ENCODE measurements at places on chromosomes 6 and 20. TPM values are rescaled to one million over a fixed set of nuclear protein-coding genes. Genes with fewer than 3 reads are reported as not detected.

- DNase-seq, result no peak
- H3K27ac ChIP-seq, result no peak overlapping the region
- H3K36me3 ChIP-seq, result no peaks in the 10 kb centered on the region
- H3K4me1 ChIP-seq, result peaks cover 11% of the 10 kb centered on the region
- no peak overlapping the region for H3K4me3 ChIP-seq
Measured at GRCh38 chr20:45094864-45095574, 5.9 kb downstream of the KCNS1 start.

DNA sequence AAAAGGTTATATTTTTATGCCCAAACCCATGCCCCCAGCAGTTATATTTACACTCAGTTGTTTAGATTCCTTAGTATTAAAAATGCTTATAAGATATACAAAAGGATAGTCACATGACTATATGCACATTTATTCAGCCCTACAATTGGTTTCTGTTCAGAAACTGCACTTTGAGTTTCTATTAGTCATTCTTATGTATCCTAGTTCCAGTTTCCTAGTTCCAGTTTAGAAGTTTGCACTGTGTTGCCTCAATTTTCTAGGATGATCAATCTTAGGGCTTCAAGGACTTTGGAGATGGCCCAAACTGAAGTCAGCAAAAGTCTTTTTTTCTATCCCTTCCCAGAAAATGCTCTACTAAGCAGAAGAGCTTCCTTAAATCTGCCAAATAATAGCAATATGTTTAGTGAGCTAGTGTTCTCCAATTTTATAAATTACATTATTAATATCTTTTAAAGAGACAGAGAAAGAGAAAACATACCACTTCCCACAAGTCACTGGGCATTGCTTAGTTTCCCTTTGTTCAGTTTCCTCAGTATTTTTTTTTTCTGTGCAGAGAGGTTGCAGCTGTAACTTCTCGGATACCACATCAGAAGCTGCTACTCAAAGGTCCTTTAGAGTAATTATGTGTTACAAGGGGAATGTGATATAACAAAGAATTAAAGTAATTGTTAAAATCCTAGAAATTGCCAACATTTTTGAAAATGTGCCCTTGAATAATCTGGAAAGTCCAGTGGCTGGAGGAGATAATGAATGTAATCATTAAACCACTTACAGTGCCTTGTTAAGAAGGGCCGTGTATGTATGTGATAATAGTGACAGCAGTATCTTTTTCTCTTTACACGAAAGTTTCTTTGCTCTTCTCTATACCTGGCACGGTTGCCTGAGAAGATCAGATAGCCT, 138.8 kb downstream of the KHDRBS2 start:
- H3K4me3 ChIP-seq, result no peak overlapping the region
- H3K27me3 ChIP-seq, result no peaks in the 10 kb centered on the region
- H3K36me3 ChIP-seq, result no peaks in the 10 kb centered on the region
- no peaks in the 10 kb centered on the region for H3K4me1 ChIP-seq
- no peak overlapping the region for H3K27ac ChIP-seq

- no peak for DNase-seq
- H3K27ac ChIP-seq, result no peak overlapping the region
- H3K27me3 ChIP-seq, result no peaks in the 10 kb centered on the region
- H3K4me3 ChIP-seq, result no peak overlapping the region
Measured at GRCh38 chr6:149500096-149500495, 15.3 kb upstream of the ZC3H12D start.

CTCFL gene
- not detected for total RNA-seq

C4A gene
- total RNA-seq, result 76.2 TPM

All from left ventricle myocardium inferior (tissue), 1 donor.